ENCODE measurements at places on chromosomes 3 and 15.

GRCh38 chr15:68415501-68416157 lies 16.3 kb downstream of the ITGA11 start:
- DNase-seq, result no peak

GRCh38 chr15:81454024-81454423 lies 80.0 kb upstream of the TMC3 start:
- DNase-seq, result no peak

GRCh38 chr15:33104212-33104611 lies 90.3 kb downstream of the FMN1 start:
- DNase-seq, result no peak

DNA sequence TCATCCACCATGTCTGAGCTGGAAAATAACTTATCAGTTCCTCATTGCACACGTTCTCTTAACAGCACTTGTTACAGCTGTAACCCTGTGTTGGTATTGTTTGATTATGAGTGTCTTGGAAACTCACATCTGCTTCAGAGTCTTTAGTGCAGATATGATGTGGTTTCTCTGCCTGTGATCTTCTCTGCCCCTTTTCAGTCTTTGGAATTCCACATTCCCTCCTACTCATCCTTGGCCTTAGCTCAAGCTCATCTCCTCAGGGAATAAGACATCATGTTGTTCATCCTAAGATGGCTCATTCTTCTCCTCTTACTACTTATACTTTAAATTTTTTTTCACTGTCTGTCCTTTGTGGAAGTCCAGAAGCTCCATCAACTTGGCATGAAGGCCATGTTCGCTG lies 77.7 kb downstream of the SYNPR start:
- DNase-seq, result no peak

DNA sequence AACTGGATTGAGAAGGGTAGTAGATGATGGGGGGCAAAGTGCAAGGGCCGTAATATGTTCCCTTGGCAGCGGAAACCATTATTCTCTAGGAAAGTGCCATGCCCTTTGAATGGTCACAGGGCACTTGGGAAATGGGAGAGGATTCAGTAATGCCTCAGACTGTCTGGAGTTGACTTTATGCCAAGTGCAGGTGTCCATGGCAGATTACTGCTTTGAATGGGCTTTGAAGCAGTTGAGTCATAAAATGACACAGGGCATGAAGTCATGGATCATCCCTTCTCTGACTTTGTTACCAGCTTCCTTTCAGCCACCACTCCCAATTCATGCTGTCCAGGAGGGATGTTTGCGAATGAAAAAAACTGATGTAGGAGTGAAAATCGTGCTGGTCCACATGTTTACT lies 20.1 kb downstream of the AADACL2 start:
- DNase-seq, result no peak

DNA sequence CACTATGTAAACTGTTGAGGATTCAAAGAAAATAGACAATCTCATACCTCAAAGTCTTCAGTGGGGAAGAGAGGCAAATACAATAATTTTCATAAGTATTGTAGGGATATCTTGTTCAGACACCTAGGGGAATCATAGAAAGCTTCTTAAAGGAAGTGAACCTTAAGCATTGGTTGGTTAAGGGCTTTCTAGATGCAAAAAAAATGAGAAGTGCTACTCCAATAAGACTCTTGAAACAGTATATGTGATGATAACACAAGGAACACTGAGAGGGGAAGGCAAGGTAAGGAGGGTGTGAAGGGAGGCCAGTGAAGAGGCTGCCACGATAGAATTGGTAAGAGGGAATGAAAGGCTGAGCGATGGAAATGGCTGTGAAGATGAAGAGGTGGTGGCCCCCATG lies 104.1 kb downstream of the TPRG1 start:
- DNase-seq, result no peak
